ENCODE measurements at places on chromosomes 12 and 14.
A peak's percentile ranks its signal among the peaks of the same experiment; 100 is the strongest.

- no peak for DNase-seq
Measured at GRCh38 chr14:22026527-22026926, 352.9 kb upstream of the OR4E1 start.

DNA sequence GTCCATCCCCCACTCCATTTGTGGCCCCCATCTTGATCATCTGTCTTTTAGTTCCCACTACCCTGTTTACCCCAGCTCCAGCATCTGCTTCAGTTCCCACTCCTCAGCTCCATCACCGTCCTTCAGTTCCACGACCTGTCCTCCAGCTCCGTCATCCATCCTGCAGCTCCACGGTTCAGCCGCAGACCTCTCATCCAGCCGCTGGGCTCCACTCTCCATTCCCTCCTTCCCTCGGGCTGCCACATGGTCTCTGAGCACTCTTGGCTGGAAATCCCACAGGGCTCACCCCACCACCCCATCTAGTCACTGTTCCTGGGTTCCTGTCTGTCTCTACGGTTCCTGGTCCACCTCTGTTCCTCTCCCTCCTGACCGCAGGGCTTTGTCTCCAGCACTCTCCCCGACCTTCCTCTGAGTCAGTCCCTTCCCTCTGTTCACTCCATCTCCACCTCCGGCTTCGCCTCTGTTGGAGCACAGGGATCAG is 3.3 kb upstream of the P3H3 start:
- DNase-seq, result no peak

- DNase-seq, result no peak
Measured at GRCh38 chr12:18436170-18436569, 174.9 kb downstream of the PIK3C2G start.

GRCh38 chr12:91579516-91580263 is 397.1 kb upstream of the DCN start:
- no peak for DNase-seq

DNA sequence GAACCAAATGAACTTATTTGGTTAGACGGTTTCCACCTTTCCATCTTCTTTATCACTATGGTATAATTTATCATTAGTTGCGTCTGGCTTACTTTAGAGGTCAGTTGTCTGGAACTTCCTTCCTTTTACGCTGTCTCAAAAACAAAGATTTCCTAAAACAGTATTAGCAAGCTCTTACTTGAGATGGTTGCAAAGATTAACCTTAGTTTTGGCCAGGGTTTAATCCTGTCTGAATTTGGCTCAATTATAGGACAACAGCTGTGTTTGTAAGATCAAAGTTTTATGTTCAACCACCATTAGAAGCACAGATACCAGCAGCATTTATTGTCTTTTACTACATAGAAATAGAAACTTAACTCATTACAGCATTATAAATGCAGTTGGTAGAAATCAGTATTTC is 7.9 kb upstream of the WASHC3 start:
- no peak for DNase-seq

- no peak for DNase-seq
Measured at GRCh38 chr12:131735476-131736445, 24.9 kb downstream of the SFSWAP start.

DNA sequence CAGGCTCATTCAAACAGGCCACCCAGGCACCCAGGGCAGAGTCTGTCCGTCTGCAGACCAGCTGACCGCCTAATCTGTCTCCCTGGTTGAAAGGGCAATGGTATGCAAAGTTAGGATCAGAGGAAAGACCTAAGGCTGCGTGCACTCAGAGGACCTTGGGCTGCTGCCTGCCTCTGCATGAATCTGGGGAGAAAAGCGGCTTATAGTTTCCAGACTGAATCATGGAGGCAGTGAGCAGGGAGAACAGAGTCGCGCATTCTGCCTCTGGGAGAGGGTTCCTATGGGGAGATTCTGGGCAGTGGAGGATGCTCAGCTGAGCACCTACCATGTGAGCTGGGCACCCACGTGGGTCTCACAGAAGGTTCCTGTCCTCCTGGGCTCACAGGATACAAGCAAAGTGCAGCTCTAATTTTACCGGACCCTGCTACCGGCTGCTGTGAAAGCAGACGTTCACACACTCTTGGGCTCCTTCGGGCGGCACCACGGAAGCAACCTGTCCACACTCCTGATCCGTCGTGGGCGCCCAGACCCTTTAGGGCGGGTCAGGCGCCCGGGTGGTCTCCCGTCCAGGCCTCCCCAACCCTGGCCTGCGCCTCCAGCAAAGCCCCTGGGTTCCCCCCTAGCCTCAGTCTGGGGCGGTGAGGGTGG is 772 bp downstream of the SCARB1 start:
- DNase-seq, result no peak

- DNase-seq, result no peak
Measured at GRCh38 chr14:24054646-24055045, 2.8 kb downstream of the CARMIL3 start.

GRCh38 chr12:40989785-40990184 is 198.3 kb upstream of the PDZRN4 start:
- DNase-seq, result no peak

GRCh38 chr12:66119870-66120241 is 10.7 kb downstream of the LLPH start:
- no peak for DNase-seq

DNA sequence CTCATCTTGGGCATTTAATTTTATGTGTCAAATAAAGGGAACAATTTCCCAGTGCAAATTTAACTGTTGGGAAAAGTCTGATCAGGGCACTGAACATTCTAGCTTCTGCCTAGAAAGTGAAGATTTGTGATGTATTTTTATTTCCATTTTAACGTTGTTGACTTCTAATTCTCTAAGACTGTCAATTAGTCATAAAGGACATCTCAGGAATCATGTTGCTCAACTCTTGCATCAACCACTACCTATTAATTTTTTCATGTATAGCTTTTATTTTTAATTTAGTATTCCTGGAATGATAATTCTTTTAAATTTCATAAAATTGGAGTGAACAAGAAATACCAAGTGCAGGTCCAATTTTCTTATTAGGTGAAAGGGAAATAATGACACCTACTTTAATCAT is 87.9 kb upstream of the METAP2 start:
- no peak for DNase-seq

DNA sequence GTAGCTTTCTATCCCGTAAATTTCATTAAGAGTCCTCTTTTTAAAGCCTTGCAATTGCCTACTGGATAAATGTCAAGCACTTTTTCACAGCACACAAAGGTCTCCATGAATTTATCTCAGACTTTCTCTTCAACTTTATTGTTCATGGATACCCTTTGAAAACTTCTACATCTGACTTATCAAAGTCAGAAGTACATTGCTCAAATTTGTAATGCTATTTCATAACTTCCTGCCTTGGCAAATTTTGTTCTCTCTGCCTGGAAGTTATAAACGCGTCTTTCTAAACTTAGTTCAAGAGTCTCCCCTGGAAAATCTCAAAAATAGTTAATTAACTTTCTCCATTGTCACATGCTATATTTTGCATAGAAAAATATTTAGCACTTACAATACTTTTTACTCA is 55.9 kb upstream of the RERGL start:
- DNase-seq, result no peak

- no peak for DNase-seq
Measured at GRCh38 chr14:34220378-34220706, 241.7 kb downstream of the SPTSSA start.

- peak; percentile 14 for DNase-seq
Measured at GRCh38 chr12:12645485-12645884, 33.8 kb downstream of the CREBL2 start.

GRCh38 chr12:110585231-110585799 is 2.2 kb upstream of the PPTC7 start:
- DNase-seq, result no peak

DNA sequence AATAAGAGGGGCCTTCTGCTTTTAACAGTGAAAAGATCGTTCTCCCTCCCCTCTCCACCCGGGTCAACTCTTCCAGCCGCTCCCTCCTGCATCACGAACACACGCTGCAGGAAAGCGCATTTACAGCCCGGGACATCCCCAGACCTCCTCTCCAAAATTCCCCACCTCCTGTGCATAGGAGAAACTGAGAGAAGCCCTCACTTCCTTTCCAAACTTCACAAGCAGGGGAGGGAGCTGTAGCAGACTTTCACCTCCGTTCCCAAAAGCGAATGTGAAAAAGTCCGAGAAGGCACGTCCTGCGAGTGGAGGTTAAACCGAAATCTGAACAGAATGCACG is 513 bp downstream of the BCAT1 start:
- DNase-seq, result no peak

DNA sequence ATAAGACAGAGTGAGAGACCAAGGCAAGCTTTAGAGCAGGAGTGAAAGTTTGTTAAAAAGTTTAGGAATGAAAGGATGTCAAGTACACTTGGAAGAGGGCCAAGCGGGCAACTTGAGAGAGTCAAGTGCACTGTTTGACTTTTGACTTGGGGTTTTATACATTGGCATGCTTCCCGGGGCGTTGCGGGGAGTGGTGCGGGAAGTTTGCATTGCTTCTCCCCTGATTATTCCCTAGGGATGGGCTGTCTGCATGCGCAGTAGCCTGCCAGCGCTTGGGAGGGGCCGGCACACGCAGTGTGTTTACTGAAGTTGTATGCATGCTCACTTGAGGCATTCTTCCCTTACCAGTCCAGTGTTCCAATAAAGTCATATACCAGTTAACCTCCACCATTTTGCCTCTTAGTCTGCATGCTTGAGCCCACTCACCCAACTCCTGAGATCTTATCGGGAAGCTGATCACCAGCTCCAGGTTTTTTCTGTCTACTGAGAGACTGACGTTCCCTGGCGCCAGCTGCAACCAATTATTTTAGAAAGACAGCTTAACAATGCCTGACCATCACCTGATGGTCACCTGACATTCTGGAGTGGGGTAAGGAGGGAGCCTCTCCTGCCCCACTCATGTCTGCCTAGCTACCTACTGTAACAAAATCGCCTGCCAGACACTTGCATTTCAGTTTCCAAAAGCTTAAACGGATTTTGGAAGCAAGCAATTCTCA is 53.2 kb downstream of the DACT1 start:
- no peak for DNase-seq

DNA sequence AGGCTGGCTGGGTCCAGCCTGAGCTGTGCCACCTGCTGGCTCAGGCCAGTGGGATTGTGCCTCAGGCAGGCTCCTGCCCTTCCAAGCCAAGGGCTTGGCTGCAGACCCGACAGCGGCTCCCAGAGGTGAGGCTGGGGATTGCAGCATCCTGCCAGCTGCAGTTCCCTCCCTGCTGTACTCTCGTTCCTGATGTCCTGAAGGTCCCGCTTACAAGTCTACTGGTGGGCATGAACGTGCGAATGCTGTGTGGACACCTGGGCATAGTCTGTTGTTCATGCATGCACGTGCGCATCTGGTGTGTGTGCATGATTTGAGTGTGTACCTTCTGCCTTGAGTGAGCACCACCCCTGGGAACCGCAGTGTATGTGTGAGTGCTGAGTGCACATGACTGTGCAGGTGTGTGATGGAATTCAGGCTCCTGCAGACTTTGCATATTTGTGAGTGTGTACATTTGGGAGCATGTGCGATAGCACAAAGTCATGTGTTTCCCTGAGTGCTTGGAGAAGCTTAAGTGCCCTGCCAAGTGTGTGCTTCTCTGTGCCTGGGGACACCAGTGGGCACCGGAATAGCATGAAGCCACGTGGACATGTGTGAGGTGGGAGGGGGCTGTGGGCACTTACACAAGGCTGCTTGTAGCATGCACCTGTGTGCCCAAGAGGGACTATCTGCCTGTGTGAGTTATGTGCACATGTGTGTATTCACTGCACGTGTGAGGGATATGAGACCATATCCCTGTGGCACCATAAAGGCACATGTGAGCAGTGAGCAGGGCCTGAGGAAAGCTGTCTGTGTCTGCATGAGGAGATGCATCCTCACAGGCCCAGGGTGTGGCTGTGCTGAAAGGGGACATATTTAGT is 19.3 kb upstream of the KRT7 start:
- peak; percentile 13 for DNase-seq

GRCh38 chr12:43338848-43339526 is 213.0 kb downstream of the ADAMTS20 start:
- no peak for DNase-seq

DNA sequence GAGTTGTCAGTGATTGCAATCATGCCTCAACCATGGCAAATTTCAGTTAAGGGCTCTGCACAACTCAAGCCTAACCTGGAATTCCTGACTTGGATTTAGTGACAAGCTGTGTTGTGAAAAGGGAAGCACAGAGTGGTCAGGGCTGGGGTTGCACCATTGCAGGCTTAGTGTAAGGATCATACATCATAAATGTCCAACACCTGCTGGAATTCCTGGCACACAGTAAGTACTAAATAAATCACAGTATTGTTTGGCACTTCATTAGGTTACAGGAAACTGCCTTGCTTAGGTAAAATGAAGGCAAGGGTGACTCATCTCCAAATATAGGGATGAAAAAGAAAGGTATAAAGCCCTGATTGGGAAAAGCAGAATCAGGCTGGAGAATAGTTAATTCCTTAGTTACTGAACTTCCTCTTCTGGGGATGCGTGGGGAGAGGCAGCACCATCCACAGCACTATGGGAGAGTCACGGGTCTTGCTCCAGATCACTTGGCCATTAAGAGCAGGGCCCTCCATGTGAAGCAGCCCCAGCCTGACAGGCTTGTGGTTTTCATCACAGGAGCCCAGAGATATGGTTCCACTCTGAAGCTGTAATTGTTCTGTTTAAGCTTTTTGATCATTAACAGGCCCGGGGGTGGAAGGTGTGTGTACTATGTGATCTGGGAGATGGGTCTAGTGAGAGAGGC is 39.7 kb downstream of the SLC8A3 start:
- DNase-seq, result no peak

GRCh38 chr12:113537751-113538087 is 66.0 kb upstream of the LHX5 start:
- no peak for DNase-seq

DNA sequence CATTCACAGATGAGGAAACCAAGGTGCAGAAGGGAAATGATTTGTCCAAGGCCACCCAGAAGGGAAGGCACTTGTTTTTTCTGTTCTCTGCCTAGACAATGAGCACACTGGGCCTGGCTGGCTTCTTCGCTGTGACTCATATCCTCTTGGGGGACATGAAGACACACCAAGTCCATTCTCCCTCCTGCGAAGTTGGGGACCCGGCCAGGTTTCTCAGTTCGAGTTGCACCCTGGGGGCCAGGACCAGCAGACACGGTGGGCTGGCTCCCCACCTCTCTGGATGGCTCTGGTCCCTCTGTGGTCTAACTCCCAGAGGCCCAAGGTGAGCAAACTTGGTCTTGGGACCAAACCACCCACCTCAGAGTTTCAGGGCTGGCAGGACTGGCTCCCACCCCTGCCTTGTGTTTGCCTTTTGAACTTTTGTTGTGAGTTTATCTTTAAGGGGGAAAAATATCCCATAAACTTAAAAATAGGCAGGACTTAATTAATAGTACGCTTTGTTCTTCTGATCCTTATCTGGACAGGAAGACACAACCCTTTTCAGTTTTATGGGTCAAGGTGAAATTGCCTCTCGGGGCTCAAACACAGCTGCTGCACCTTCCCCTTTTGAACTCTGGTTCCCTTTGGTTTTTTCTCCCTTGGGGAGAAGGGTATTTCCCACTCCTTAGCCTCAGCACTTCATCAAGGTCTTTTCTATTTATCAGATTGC is 9.0 kb upstream of the MLEC start:
- no peak for DNase-seq

DNA sequence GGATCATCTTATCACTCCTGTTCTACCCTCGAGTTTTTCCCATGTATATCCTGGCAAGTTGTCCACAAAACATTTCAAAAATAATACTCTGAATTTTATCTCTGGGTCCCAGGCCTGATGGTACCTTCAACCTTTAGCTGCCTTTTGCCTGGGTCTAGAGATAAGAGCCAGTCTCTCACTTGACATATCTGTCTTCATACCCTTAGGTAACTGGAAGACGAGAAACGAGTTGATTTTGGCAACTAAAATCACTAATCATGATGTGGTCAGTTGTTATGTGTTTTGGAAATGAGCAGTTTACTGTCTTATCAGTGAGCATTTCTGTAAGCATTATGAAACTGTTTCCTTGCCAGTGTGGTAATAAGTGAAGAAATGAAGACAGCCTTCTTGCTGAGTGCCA is 6.3 kb downstream of the RNF10 start:
- DNase-seq, result no peak
